ENCODE measurements at places on chromosomes 2 and 18.

DNA sequence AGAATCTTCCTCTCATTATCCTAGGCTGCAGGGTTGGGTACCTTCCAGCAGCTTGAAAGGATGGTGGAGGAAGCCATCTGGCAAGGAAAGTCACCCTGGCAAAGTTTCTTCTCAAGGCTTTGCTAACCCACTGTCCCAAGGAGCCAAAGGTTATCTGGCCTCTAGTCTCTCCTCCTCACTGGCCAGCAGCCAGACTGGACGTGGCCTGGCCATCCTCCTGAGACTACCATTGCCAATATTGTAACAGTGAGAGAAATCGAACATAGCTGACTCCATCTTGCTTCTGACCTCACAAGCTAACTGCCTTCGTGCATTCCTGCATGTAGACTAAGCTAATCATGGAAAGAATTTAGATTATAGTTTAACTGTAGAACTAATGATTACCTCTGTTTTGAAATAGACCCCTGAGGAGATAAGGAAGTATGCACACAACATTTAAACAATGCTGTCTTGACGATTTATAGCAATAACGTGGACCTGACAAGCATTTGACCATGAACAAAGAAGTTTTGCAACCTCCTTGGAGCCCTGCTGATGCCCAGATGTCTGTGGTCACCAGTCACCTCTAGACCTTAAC, 7.8 kb upstream of the ANXA4 start:
- DNase-seq: no peak

- DNase-seq: no peak
These were observed 35.3 kb downstream of the SPRED2 start for GRCh38 chr2:65397122-65397521.

- no peak for DNase-seq
These were observed 138.9 kb downstream of the PMAIP1 start for GRCh38 chr18:60038731-60039130.

GRCh38 chr2:17302281-17302680, 216.0 kb downstream of the RAD51AP2 start:
- no peak for DNase-seq

DNA sequence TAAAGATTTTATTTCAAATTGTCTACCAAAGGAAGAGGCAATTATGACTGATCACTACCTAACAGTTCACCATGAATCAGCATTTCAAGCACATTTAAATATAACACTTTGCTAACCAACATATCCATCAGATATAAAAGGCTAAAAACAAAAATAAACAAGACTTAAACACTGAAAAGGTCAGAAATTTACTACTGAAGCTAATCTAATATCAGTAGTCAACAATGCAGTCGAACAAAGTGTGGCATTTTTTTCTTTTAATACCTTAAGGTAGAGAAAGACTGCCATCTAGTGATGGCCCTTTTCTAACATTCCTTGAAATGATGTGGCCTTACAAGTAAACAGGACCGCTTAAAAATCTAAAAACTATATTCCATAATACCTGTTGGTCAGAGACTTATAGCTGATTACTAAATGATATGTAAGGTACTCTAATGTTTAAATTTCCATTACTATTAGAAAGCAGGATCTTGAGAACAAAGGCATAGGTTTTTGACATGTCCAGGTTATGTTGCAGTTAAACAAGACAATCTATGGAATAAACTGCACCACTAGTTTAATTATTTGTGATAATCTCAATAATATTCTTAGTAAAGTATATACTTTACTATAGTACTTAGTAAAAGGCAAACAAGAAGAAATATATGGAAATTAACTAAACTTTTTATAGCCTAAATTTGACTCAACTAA, 80.0 kb downstream of the EXOC6B start:
- DNase-seq: no peak

DNA sequence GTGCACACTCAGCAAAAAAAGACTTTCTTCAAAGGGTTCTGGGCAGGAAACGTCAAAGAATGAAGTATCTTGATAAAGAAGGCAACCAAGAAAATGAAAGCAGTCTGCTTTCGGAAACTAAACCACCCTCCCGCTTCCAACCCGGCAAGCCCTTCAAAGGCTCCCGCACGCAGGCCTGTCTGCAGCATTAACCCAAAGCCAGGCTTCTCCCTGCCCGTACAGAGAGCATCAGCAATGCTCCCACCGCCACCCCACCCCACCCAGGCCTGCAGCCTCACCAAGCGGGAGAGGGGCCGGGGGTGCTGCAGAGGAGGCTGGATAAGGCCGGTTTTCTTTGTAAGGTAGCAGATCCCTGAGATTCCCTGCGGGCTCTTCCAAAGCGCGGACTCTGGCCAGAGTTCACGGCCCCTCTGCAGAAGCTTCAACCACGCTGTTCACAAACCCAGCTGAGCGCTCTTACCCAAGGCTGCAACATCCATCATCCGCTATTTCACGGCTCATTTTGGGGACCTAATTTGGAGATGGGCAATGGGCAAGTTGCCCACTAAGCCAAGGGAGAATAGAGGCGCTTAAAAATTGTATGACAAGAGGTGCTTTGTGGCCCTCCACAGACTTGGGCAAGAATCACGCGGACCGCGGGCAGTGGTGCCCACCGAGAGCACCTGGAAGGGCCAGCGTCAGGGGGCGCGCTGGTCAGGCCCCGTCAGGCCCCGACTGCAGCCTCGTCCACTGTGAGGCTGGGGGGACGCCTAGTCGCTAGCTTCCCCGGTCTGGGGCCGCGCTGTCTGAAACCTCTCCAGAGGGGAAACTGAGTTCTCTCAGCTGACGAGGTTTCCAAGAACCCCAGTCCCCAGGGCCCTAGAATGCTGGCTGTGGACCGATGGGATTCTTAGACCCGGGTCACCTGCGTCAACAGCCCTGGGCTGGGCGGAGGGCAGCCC, 225.4 kb upstream of the ID2 start:
- DNase-seq: no peak

GRCh38 chr2:158174956-158175355, 73.3 kb downstream of the UPP2 start:
- no peak for DNase-seq

DNA sequence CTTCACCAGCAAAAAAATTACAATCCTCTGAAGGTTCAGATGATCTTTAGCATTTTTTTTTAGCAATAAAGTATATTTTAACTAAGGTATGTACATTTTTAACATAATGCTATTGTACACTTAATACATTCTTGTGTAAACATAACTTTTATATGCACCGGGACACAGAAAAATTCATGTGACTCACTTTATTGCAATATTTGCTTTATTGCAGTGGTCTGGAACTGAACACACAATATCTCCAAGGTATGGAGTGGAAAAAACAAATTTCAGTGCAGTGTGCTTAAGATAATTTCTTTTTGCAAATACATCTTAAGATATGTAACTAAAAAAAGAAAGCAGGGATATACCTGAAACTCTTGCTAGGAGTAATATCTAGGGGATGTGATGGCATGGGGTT, 5.1 kb upstream of the TWSG1 start:
- no peak for DNase-seq

DNA sequence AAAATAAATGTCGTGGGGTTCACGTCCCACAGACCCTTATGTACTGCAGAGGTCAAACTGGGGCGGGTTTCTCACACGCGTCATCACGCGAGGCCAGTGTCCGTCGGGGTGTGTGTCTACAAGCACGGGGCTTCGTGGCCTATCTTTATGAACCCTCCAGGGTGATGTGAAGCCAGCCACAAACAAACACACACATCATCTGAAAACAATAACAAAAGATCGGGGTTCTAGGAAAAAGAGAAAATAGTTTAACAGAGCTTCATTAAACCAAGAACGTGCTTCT, 23.3 kb downstream of the LDLRAD4 start:
- DNase-seq: no peak

DNA sequence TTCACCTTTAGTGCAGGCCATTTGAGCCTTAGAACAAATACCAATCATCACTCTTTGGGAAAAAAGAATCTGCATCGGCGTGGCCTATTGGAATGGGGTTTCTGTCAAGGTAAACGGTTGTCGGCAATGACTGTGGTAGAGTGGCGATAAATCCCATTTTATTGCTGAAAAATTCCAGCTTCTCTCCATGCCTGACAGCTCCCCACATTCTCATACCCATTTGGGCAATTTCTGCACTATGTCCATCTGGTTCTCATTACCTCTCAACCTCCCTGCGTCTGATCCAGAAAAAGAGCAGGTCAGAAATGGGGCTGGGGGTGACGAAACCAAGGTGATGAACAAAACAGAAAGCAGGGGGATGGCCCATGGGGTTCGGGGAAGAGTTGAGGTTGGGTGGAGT, 254.0 kb downstream of the MEIS1 start:
- no peak for DNase-seq

DNA sequence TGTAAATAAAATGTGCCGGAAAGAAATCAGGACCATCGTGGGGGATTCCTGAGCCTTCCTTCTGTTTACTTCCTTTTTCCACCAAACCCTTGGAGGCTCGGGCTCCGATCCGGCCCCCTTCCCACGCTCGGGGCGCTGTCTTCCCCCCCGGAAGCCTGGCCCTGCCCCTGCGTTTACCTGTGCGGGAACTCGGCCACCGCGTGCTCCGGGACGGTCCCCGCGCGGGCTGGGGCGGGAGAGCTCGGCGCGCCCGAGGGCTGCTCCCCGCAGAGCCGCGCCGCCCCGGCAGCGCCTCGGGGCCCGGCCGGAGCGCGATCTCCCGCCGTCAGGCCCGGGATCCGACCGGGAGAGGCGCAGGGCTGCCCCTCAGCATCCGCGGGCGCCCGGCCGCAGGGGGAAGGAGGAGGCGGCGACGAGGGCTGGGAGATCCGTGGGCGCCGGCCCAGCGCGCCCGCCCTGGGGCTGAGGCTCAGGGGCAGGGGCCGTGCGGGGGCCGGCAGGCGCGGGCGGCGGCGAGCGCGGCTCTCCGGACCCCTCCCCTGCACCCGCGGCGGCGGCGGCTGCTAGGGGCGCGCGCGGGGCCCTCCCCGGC, 435 bp downstream of the ADCY3 start:
- DNase-seq: no peak

GRCh38 chr2:16440898-16441297, 224.7 kb downstream of the CYRIA start:
- no peak for DNase-seq

- no peak for DNase-seq
These were observed 163.1 kb downstream of the GFPT1 start for GRCh38 chr2:69223759-69224511.

- DNase-seq: no peak
These were observed 95.4 kb downstream of the CABLES1 start for GRCh38 chr18:23230686-23231085.

DNA sequence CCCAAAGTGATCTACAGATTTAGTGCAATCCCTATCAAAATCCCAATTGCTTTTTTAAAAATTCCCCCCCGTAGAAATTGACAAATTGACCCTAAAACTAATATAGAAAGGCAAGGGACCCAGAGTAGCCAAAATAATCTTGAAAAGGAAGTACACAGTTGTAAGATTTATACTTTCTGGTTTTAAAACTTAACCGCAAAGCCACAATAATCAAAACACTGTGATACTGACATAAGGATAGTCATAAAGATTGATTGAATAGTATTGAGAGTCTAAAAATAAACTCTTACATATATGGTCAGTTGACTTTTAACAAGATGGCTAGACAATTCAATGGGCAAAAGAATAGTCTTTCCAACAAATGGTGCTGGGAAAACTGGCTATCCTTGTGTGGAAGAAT, 58.7 kb upstream of the GAREM2 start:
- DNase-seq: no peak

DNA sequence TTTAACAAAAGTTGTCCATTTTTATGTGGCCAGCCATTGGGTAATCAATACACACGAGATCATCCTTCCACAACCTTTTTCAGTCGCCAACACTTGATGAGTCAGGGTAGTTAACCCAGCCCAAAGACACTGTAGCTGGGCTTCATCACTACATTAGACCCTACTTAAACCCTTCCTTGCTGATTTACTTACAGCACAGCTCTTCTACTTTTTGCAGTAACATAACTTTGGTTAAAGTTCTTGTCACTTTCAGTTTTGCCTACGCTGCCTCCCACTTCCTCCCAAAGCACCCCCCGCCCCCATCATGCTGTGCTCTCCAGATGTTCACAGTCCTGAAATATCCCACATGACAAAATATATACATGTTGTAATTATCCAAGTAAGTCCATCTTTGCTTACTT, 103.6 kb downstream of the CDK15 start:
- DNase-seq: no peak

- DNase-seq: no peak
These were observed 702.4 kb upstream of the RAB6C start for GRCh38 chr2:129276978-129277584.

GRCh38 chr2:156541706-156542105, 105.5 kb downstream of the GPD2 start:
- DNase-seq: no peak

GRCh38 chr18:63162271-63163014, 157.1 kb downstream of the BCL2 start:
- no peak for DNase-seq

DNA sequence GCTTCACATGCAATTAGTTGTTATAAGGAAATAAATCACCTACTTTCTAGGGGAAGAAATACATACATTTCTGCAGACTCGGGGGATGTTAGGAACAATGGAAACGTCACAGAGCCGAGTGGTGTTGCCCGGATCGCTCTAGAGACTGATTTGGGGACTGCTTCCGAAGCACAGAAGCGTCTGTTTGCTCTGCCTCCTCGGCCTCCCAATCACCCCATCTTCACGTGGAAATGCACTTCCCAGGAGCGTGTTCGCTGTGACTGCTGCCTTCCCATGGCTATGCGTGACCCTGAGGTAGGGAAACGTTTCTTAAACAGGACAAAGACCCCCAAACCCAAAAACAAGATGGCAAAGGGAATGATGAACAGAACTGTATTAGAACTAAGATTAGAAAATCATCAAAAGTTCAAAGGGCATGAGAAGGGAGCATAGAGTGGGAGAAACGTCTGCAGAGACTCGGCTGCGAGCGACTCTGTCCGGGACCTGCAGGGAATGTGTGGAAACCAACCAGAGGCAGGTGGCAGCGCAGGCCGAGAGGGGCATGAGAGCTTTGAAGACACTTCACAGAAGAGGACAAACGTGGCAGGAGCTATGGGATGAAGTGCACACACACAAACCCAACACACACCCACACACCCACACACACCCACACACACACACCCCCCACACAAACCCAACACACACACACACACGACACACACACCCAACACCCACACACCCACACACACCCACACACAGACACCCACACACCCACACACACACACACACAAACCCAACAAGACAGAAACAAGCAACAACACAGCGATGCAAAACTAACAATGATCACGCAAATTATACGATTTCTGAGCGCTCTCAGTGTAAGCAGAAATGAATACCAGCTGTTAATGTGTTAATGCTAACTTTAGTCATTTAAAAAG, 41.3 kb downstream of the RTP5 start:
- no peak for DNase-seq

- no peak for DNase-seq
These were observed 66.5 kb downstream of the CCDC85A start for GRCh38 chr2:56250153-56250729.
